ENCODE measurements at places on chromosomes 12 and 14. TPM values are rescaled to one million over a fixed set of nuclear protein-coding genes. Genes with fewer than 3 reads are reported as not detected.

GRCh38 chr12:130632642-130633041 is 83.5 kb downstream of the RIMBP2 start:
- H3K27me3 ChIP-seq = no peaks in the 10 kb centered on the region
- no peaks in the 10 kb centered on the region for H3K36me3 ChIP-seq
- no peak overlapping the region for H3K4me3 ChIP-seq
- no peaks in the 10 kb centered on the region for H3K4me1 ChIP-seq

The COPS7A gene
- 82.4 TPM for total RNA-seq

The IRF9 gene
- total RNA-seq = 56.2 TPM

DNA sequence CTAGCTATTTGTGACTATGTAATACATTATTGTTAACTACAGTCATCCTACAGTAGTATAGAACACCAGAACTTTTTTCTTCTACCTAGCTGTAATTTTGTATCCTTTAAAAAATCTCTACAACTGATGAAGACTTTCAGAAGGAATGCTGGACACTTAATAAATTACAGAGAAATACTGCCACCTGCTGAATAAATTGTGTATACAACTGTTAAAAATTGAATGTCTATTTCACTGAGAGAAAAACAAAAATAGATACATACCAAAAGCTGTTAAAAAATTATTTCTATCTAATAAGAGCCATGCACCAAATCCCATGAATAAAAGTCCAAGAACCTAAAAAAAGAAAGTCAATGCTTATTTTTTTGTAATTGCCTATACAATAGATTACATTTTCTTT is 6.6 kb downstream of the TSPAN19 start:
- no peaks in the 10 kb centered on the region for H3K4me1 ChIP-seq
- no peak overlapping the region for H3K4me3 ChIP-seq

The CISTR gene
- total RNA-seq = not detected

GRCh38 chr12:6341417-6342139 is at the start of gene TNFRSF1A:
Gene TNFRSF1A, minus strand, starts transcription at chr12:6342076. Its CDS starts 262 bp downstream, at chr12:6341814.
- DNase-seq = peak; percentile 87
- H3K36me3 ChIP-seq = no peaks in the 10 kb centered on the region
- H3K4me3 ChIP-seq = peak within 1 kb of the TSS; percentile 87

The NKX2-1 gene
- total RNA-seq = 0.43 TPM

DNA sequence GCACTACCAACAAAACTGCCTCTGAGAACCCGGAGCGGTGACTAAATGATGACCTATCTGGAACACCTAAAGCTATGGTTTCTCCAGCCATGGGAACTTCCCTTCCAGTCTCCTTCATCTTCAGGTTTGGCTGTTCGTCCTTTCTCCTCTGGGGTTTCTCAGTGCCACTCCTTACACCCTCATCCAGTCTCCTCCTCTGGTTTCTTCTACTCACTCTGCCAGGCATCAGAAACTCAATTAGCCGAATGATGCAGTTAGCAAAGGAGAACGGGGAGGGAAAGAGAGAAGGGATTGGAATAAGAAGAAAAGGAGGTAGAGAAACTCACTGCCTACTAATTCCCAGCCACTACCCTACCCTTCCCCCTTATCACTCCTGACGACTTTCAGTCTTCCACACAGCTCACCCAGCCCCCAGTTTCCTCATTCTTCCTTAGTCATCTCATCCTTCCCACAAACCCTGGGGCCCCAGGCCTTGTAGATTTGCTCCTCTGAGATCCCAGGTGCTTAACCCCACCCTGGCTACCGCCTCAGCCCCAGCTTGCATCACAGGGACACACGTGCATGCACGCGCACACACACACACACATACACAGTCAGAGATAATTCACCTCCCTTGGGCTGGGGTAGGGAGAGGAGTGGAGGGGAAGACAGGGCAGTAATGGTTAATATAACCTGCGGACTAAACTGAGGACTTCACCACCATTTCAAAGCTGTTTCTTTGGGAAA is 13.0 kb downstream of the FGD6 start:
- H3K27ac ChIP-seq = peak overlapping the region; percentile 46
- H3K27me3 ChIP-seq = no peaks in the 10 kb centered on the region
- no peaks in the 10 kb centered on the region for H3K36me3 ChIP-seq
- no peak overlapping the region for H3K4me3 ChIP-seq
- H3K4me1 ChIP-seq = peaks cover 34% of the 10 kb centered on the region
- no peak for DNase-seq

Data from testis (tissue), 5 donors.